ENCODE measurements at places on chromosomes 13 and 19. TPM values are rescaled to one million over a fixed set of nuclear protein-coding genes. Genes with fewer than 3 reads are reported as not detected.

The FAAP24 gene
- total RNA-seq, result 4.3 TPM

GRCh38 chr13:33953203-33953602 is 135.3 kb downstream of the RFC3 start:
- DNase-seq, result peak; percentile 13

The MVB12A gene
- total RNA-seq, result 103 TPM

GRCh38 chr13:34822650-34823049 is 119.4 kb upstream of the NBEA start:
- no peak for DNase-seq

DNA sequence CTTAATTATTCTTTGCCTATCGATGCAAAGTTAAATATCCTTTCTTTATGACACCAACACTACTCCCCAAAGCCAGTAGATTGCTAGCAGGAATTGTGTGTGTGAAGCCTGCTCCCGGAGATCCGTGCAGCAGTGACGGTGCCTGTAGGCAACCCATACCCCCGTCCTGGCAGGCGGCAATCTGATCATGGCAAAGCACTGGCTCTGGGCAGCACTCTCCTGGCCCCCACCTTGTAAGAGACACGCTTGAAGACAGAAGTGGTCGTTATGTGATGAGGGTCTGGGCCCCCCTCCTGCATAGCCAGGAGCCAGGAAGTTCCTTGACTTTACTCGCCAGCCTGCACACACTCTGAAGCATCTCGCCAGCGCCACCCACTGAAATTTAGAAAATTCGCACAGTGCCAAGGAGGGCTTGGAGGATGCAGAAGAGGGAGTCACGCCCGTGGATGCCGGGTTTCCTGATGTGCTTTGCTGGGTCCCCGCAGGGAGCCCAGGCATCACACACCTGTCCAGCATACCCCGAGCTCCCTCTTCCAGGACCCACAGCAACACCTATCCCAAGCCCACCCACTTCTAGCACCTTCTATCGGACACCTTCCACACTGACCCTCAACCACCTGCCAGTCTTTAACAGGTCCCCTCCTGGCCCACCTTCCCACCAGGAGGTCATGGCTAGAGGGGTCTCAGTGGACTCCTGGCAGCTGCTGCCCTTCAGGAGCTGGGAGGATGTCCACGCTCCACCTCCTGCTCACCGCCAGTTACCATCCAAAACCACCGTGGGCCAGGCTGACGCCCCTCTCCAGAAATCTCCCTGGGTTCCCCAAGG is 54.5 kb downstream of the CEBPG start:
- DNase-seq, result no peak
